ENCODE measurements at places on chromosomes 12 and 14. TPM values are rescaled to one million over a fixed set of nuclear protein-coding genes. Genes with fewer than 3 reads are reported as not detected.

GRCh38 chr12:57460468-57460784, 841 bp downstream of the GLI1 start:
- no peak for DNase-seq

DNA sequence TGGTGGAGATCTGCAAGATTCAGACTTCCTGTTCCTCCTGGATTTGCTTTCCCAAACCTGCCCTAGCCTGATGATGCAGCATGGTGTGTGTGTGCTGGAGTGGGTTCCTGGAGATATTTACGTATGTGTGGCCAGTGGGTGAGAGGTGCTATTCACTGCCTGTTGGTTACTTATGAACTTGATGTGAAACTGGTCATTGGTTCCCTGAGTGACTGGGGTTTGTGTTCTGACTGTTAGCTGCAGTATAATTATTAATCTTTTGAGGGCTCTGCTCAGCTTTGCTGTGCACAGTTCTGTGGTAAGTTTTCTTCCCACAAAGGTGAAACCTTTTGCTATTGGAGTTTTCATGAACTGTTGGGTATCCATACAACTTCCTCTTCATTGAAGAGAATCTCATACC, 541.8 kb upstream of the FBXO33 start:
- no peak for DNase-seq

Gene ADAM21
- total RNA-seq = 0.17 TPM

GRCh38 chr12:69101505-69101904, 137.9 kb upstream of the CPSF6 start:
- no peak for DNase-seq

Gene APOLD1
- total RNA-seq = 5.3 TPM

DNA sequence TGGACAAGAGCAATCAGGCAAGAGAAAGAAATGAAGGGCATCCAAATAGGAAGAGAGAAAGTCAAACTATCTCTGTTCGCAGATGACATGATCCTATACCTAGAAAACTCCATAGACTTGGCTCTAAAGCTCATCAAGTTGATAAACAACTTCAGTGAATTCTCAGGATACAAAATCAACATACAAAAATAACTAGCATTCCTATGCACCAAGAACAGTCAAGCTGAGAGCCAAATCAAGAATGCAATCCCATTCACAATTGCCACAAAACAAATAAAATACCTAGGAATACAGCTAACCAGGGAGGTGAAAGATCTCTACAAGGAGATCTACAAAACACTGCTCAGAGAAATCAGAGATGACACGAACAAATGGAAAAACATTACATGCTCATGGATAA, 417.5 kb upstream of the ATP2B1 start:
- no peak for DNase-seq

GRCh38 chr14:101559624-101560533, 1.4 kb upstream of the DIO3 start:
- DNase-seq = peak; percentile 77

Gene PRH1
- total RNA-seq = 12.4 TPM

GRCh38 chr12:3810016-3810370, 57.1 kb upstream of the CRACR2A start:
- DNase-seq = no peak

DNA sequence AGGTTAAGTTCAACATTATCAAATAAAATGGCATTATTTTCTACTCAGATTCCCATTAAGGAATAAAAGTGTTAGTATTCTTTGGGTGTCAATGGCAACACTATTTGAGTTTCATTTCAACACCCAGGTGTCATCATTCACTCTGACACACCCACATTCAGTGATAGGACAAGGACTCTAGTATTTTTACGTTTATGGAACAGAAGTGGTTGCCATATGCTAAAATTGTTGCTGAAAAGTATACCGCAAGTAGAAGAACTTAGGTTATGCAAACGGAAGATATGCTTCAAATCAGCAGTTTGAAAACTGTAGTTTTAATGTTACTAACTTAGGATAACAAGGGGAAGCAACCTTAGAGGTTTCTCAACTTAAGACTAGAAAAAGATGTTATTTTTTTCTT, 20.0 kb upstream of the SGPP1 start:
- DNase-seq = no peak

Gene PZP
- total RNA-seq = not detected

- no peak for DNase-seq
These were observed 73.5 kb upstream of the VASH1 start for GRCh38 chr14:76687611-76688382.

- DNase-seq = no peak
These were observed 11.6 kb downstream of the CHST11 start for GRCh38 chr12:104468371-104468770.

GRCh38 chr12:26830783-26831551, 2.0 kb downstream of the ITPR2 start:
- DNase-seq = no peak

DNA sequence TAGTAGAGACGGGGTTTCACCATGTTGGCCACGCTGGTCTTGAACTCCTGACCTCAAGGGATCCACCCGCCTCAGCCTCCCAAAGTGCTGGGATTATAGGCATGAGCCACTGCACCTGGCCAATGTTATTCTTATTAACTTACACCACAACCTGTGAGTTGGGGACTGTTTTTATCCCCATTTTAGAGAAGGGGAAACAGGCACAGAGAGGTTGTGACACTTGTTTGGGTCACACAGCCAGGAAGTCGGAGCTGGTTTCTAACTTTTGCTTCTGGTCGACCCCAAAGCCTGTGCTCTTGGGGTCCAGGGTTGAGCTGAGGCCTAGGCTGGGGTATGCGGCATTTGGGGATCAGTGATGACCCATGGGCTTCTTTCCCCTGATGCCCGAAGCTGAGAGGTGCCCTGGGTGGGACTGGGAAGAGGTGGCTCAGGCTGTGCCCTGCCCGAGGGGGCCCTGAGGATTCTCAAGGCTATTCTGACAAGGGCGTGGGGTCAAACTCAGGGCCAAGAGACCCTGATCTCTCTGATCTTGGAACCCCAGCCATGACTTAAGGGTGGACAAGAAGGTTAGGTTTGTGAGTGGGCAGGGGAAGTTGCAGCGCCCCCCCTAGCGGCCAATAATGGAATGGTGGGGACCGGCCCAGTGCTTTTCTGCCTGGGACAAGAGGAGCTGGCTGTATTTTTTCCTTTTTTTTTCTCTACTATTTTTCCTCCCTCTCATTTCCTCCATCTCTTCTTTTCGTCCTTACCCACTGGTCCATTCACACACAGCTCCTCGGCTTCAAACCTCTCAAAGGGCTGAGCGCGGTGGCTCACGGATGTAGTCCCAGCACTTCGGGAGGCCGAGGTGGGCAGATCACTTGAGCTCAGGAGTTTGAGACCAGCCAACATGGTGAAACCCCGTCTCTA, 3.0 kb downstream of the SDSL start:
- peak; percentile 77 for DNase-seq

DNA sequence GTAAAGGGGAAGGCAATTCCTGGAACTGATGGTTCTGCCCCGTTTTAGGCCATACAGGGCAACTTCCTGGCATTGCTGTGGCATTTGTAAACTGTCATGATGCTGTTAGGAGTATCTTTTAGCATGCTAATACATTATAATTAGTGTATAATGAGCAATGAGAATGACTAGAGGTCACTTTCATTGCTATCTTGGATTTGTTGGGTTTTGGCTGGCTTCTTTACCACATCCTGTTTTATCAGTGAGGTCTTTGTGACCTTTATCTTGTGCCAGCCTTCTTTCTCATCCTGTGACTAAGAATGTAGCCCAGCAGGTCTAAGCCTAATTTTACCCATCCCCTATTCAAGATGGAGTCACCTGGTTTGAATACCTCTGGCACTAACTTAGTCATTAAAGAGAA, 51.2 kb downstream of the TESPA1 start:
- DNase-seq = no peak
